ENCODE measurements at places on chromosomes 6 and 20.

- no peak for DNase-seq
Observed at GRCh38 chr6:2639896-2640295, 110.8 kb downstream of the MYLK4 start.

DNA sequence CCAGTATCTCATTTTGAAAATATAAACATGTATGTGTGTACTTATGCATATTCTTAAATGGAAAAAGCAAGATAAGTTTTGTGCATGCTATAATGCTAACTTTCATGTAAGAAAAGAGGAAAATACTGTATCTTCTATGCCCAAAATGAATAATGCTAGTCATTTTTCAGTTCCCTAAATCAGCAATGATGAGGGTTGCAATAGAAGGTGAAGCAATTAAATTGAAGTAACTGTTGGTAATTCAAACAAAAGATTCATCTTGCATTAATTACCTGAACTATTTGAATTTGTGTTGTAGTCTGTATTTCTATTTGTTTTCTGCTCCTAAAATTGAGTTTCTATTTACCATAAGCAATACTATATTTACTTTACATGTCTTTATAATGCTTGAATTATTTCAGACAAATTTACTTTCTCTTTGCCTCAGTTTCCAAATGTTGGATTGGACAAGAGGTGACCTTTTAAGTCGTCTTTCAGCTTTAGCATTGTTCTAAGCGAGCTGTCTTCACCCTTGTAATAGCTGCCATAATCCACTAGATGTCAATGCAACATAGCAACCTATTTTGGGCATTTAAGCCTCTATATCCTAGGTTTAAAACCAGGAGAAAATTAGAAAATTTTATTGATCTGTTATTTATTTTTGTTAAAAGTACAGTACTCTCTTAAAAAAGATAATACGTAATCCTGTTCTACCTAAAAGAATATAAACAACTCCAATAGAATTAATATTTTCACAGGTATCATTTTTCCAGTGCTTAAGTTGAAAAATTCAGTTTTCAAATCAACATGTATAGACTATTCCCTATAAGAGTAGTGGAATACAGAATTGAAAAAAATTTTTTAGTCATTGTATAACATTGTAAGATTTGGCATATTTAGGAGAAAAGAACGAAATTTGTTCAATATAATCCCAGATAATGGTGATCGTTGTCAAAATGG lies 52.3 kb upstream of the IFNGR1 start:
- no peak for DNase-seq

DNA sequence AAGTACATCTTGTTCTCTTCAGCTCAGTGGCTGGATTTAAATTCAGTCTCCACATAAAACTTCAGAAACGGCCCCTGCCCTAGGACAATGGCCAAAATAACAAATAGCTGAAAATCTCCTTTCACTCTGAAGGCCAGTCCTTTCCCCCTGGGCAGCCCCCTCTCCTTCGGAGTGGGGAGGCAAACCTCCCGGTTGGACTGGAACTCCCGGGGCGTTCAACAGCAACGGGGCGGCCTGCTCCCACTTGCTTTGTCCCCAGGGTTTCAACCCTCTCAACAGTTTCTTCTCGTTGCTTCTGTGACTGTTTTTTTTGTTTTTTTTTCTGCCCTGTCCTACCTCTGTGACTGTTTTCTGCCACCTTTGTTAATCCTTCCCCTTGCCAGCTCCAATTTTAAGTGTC lies 102.6 kb upstream of the DUSP22 start:
- DNase-seq, result no peak

- DNase-seq, result no peak
Observed at GRCh38 chr6:1516742-1517520, 92.8 kb upstream of the FOXC1 start.

GRCh38 chr20:48621376-48622078 lies 206.3 kb downstream of the PREX1 start:
- DNase-seq, result no peak

DNA sequence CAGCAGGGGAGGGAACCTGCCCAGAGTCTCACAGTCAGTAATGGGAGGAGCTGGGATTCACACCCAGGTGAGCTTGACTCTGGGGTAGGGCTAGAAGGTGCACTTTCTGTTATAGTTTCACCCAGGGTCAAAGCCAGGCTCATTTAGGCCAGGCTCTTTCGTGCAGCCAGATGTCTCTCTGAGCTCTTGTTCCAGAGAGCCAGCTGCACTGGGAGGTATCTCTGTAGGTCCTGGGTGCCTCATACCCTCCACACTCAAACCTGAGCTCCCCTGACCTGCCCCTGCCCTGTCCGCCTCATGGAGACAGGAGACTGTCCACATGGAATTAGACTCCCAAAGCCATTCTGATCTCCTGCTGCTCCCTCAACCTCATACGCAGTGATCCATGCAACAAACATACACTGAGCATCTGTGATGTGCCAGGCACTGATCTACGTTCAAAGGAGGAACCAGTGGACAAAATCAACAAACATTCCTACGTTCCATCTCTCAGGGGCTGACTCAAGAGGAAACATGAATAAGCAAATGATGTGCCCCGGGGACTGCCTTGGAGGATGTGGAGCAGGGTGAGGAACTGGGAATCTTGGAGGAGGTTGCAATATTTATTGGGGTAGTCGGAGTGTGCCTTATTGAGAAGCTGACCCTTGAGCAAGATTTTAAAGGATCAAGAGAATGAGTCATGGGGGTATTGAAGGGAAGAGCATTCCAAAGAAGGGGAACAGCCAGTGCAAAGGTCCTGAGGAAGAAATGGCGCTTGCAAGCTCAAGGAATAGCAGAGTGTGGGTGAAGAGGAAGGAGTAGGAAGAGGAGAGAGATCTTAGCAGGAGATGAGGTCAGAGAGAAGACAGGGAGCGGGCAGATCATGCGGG lies 71.3 kb upstream of the TOX2 start:
- DNase-seq, result no peak

- DNase-seq, result no peak
Observed at GRCh38 chr6:1890987-1891386, 281.3 kb downstream of the FOXC1 start.

GRCh38 chr20:32672394-32672981 lies 1.3 kb downstream of the C20orf203 start:
- DNase-seq, result no peak

- DNase-seq, result peak; percentile 81
Observed at GRCh38 chr20:50478162-50478990, 31.8 kb upstream of the PTPN1 start.

GRCh38 chr20:24762371-24762770 lies 186.7 kb upstream of the CST7 start:
- DNase-seq, result no peak

- no peak for DNase-seq
Observed at GRCh38 chr6:14326774-14327173, 209.2 kb downstream of the CD83 start.

DNA sequence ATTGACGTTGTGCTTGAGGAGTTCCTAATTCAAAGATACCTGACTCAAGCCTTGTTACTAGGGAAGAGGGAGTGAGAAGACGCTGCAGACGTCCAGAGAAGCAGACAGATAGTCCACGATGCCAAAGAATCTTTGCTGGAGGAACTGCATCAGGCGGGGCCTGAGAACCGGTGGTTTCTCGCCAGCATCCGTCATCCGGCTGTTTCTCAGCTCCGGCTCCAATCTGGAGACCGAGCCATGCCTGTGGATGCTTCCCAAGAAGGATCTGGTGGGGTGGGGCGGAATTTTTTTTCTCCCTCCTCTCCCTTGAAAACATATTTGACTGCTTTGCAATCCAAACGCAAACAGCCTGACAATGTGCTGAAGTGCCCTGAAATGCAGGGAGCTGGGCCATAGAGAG lies 125.8 kb upstream of the SRSF6 start:
- no peak for DNase-seq

- DNase-seq, result no peak
Observed at GRCh38 chr20:48219306-48219705, 434.0 kb upstream of the SULF2 start.

DNA sequence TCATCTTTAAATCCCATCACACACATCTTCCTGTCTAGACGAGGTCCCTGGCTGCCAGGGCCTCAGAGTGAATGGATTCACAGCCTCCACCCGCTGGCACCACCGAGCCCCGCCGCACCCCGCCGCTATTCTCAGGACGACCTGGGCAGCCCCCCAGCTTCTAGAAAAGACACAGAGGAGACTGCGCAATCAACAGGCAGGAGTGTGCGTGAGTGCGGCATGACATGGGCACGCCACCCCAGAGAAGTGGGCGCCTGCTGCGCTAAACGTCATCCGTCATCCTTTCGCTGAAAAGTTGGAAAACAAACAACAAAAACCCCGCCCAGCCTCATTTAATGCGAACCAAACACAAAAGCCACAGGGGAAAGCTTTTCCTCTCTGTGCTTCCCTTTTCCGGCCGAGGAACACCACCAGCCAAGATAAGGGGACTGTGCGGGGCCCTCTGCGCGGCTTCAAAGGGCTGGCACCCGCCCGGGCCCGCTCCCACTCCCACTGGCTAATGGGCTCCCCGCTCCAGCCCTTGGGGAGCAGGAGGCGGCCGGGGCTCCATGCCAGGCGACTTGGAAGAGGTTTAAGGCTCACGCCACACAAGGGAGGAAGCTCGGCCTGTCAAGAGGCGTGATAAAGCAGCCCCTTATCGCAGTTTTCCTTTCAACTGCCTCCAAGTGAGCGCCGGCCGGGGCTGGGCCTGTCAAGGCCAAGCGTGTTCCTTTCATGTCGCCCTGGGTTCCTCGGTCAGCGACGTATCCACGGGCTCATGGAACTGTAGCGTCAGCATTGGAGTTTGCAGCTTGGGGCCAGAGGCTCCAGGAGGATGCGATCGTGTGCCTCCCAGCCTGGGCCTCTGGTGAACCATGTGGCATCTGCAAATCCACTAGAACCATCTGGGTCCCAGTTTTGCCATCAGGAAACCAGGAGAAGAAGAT lies 50.1 kb downstream of the NFATC2 start:
- DNase-seq, result no peak

- DNase-seq, result no peak
Observed at GRCh38 chr6:165799391-165800153, 136.5 kb upstream of the PDE10A start.

GRCh38 chr6:57097596-57097995 lies 7.6 kb downstream of the ZNF451 start:
- DNase-seq, result no peak

GRCh38 chr6:43181942-43182860 lies at the start of gene CUL9:
TSS of gene CUL9 (plus strand) at chr6:43182196. CDS start at chr6:43184311, 2,115 bp downstream.
- DNase-seq, result peak; percentile 88

DNA sequence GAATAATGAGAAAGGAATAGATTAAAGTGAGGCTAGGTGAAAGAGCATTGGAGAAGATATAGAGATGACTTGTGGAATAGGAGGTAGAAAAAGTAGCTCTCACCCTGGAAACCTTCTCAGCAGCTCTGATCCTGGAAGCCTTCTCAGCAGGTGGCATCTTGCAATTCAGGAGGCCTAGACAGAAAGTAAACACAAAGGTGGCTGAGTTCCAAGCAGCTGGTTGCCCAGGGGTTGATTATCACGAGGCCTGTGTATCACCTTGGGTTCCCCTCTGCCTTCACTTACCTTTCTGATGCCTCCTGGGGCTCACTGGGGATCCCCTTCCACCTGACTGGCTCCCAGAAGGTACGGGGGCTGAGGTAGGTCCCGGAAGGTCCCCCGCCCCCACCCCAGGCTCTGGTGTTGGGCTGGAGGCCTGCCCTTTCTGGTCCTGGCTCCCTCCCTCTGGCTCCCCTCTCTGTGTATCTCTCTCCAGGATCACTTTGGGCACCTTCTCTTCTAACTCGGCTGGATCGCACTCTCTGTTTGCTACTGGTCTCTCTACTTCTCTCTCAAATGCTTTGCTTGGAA lies 9.7 kb downstream of the MDC1 start:
- no peak for DNase-seq

DNA sequence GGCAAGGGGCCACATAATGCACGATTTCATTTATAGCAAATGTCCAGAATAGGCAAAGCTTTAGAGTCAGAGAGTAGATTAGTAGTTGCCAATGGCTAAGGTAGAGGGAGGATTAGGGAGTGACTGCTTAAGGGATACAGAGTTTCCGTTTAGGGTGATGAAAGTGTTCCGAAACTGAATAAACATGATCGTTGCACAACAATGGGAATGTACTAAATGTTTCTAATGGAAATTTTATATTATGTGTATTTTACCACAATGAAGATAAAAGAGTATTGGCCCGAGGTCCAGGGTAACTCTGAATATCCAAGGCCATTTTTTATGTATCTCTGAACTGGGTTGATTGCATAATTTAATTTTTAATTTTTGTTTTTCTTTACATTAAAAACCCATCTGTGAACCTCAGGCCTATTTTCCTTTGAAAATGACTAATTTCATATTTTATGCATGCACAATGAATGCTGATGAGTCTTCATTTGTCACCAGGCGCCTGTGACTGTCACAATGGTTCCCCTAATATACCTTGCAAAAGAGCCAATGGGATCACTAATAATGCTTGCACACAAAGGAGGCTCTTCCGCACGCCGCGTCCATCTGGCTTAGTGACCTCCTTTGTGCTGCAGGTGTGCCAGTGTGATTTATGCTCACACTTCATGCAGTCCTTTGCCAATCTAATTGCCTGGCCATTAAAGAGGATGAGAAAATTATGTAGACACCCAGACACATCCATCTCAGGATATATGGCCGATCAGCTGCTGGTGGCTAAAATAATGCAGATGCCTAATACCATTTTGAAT lies 612.5 kb downstream of the CDH26 start:
- DNase-seq, result no peak

- DNase-seq, result no peak
Observed at GRCh38 chr20:43096126-43096930, 93.4 kb downstream of the PTPRT start.

- no peak for DNase-seq
Observed at GRCh38 chr6:149368065-149368464, 32.0 kb upstream of the SUMO4 start.

GRCh38 chr6:145850671-145851070 lies 36.1 kb upstream of the FBXO30 start:
- DNase-seq, result no peak

DNA sequence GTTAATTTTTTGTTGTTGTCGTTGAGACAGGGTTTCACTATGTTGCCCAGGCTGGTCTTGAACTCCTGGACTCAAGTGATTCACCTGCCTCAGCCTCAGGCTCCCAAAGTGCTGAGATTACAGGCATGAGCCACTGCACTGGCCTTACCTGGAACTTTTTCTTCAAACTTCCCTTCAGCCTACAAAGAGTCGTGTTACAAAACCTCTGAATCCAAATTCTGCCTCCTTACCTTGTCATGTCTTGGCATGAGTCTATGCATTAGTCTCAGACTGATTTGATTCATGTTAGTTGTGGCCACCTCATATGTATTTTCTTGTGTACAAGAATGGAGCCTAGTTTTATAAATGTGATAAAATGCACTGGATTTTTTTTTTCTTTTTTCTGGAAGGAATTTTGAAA lies 172.1 kb downstream of the PRL start:
- no peak for DNase-seq

DNA sequence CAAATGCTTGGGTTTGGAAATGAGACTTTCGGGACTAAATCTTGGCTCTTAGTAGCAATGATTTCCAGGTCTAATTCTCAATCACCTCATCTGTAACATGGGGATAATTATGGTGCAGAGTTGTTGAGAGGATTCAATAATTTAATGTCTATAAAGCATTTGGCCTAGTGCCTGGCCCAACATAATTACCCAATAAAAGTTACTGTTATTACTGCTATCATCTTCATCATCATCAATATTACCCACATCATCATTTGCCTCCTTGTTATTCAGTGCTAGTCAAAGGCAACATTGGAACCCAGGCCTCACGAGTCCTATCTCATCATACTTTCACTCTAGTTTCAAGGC lies 34.5 kb upstream of the RSPO3 start:
- no peak for DNase-seq

Measured in CD4-positive, alpha-beta T cell treated with Interleukin-17A for 4 hours (primary cell).